ENCODE measurements at places on chromosomes 12 and 14.

- no peak for DNase-seq
These were observed 191.2 kb upstream of the GARIN2 start for GRCh38 chr14:66998013-66998412.

GRCh38 chr14:104993808-104994591 is 8.4 kb downstream of the CLBA1 start:
- DNase-seq: no peak

DNA sequence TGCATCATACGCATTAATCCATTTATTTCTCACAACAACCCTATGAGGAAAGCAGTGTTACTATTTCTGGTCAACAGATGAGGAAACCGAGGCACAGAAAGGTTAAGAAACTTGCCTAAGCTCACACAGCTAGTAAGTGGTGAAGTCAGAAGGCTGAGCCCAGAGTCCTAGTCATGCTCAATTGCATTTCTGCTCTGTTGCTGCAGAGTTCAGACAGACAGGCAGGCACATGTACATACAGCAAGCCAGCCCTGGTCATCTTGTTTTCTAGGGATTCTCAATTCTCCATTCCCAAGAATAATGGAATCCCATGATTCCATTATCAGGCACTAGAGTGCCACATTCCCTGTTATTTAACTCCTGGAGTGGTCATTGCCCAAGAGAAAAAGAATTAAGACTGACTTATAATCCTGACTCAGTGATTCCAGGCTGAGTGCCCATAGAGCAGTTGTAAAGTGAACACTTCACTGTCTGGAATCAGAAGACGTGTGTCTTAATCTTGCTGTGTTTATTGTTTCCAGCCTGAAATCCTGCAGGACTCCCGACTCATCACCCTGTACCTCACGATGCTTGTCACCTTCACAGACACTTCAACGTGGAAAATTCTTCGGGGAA is 10.7 kb downstream of the UBE3B start:
- no peak for DNase-seq

GRCh38 chr14:65239143-65239937 is 137.0 kb upstream of the MAX start:
- no peak for DNase-seq

DNA sequence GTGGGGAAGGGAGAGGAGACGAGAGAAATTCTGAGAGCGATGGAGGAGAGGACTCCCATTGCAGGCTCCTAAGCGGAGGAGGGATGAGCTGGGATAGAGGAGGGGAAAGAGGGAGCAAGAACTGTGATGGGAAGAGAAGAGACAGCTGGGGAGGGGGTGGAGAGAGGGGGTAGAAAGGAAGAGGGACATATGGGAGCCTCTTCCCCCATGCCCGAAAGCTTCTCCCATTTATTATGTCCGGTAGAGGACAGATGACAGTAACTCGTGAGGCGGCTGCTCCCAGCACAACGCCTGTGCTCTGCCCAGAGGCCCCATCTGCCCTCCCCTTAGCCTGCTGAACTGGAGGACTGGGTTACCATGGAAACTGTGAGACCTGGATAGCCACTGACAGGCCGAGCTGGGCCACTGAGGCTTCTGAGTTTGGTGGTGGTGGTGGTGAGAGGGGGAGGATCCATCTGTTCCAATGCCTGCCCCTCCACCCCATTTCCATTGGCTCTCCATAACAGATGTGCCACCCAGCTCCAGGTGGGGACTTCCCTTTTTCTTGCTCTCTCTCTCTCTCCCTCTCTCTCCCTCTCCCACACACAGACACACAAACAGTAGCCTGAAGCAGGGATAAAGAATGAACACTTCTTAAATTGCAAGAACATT is 8.3 kb downstream of the CPNE6 start:
- no peak for DNase-seq

GRCh38 chr12:110791589-110791988 is 48.9 kb upstream of the PPP1CC start:
- no peak for DNase-seq

DNA sequence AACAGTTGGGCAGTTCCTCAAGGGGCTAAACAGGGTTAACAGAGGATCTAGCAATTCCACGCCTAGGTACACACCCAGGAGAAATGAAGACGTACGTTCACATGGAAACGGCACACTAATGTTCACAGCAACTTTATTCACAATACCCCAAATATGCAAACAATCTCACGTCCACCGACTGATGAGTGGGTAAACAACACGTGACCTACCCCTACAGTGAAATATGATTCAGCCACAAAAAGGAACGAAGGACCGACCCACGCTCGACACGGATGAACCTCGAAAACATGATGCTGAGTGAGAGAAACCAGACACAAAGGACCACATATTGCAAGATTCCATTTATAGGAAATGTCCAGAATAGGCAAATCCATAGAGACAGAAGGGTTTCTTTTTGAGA is 112.7 kb downstream of the NCOR2 start:
- DNase-seq: no peak

GRCh38 chr14:21036751-21037150 is 2.1 kb upstream of the RNASE13 start:
- DNase-seq: no peak

DNA sequence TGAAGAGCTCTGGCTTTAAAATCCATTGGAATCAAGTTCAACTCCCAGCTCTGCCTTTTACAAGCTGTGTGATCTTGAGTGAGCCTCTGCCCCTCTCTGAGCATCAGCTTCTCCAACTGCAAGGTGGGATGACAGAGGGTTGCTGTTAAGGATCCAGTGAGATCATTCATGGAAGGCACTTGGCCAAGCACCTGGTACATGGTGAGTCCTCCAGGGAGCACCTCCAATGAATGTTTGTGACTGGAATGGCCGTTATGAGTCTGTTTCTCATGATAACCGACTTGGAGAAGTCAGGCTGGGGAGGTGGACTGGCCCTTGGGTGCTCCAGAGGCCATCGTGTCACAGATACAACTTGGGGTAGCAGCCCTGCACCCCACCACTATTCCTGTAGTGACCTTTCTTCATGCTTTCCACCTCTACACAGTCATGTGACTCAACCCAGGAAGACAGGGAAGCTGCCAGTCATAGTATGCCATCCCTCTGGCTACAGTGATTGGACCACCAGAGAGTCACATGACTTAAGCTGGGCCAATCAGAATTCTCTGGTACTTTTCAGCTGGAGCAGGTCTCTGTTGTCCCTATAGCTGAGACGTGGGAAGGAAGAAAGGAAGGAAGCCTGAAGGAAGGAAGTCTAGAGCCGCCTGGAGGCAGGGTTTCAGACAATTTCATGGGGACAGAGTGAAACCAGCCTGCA is 146.5 kb upstream of the MYL2 start:
- no peak for DNase-seq

GRCh38 chr12:8031872-8032241 is 659 bp upstream of the FOXJ2 start:
- no peak for DNase-seq

GRCh38 chr12:754851-755562 is 2.6 kb downstream of the WNK1 start:
- DNase-seq: no peak

- no peak for DNase-seq
These were observed 58.1 kb upstream of the NUDT4 start for GRCh38 chr12:93319523-93320050.

DNA sequence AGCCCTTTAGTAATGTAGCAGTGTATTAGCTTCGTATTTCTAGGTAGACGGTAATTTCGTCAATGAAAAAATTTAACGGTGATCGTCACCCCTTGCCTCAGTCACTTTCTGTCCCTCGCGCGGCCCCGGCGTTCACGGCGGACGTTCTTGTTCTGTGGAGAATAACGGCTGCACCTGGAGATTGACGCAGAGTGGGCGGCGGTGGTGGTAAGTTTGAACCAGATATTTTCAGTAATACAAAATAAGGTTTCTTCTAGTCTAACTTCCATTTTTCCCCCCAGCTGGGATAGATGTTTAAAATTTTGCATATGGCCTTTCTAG is 341 bp downstream of the ZNF10 start:
- DNase-seq: no peak

- no peak for DNase-seq
These were observed 215.3 kb downstream of the RAD51B start for GRCh38 chr14:68034896-68035295.

GRCh38 chr14:102793531-102794328 is 16.5 kb downstream of the TRAF3 start:
- DNase-seq: no peak

DNA sequence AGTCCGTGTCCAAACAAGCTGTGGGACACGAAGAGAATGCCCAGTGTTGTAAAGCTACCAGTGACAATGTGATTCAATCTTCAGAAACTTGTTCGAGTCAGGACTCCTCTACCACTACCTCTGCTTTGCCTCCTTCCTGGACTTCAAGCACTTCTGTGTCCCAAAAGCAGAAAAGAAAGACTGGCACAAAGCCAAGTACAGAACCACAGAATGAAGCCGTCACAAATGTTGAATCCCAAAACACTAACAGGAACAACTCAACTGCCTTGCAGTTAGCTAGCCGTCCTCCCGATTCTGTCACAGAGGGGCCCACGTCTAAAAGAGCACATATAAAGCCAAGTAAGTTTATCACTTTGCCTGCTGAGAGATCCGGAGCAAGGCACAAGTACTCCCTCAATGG is 284.9 kb downstream of the LRFN5 start:
- no peak for DNase-seq

GRCh38 chr12:80353254-80353653 is 90.8 kb upstream of the PTPRQ start:
- DNase-seq: no peak

DNA sequence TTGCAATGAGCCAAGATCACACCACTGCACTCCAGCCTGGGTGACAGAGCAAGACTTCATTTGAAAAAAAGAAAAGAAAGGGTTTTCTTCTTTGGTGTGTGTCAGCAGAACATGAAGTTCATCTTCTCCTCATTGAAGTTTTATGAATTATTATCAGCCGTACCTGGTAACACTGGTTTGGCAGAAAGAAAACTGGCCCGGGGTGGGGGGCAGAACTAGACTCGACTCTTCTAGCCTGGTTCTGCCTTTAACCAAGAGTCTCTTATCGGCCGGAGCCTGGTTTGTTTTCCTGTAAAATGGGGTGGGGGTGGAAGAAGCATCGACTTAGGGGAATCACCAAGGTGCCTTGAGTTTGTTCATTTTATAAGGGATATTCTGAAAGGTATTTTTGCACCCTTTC is 64.1 kb downstream of the TECPR2 start:
- DNase-seq: no peak

Data from stimulated activated CD8-positive, alpha-beta memory T cell treated with anti-CD3 and anti-CD28 coated beads, Interleukin-4, amount 100 ng/mL, for 1 hour (primary cell).